ENCODE measurements at places on chromosomes 4 and X.

DNA sequence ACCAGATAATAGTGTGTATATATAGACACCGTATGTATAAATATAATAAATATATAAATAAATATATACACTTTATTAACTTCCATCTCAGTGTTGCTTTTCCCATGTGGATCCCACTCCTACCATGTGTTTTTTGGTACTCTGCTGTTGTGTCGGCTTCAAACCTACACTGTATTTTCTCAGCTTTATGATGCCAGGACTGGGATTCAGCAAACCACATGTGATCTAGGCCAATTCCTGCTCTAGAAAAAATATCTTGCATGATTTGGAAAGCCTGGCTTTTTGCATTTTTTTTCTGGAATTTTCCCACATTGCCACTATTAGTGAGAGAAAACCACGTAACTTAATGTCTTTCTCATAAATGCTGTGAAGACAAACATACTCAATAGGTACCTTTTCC is 55.8 kb downstream of the POLR2B start:
- no peak overlapping the region for H3K27ac ChIP-seq
- DNase-seq: no peak
- H3K4me1 ChIP-seq: no peaks in the 10 kb centered on the region

DNA sequence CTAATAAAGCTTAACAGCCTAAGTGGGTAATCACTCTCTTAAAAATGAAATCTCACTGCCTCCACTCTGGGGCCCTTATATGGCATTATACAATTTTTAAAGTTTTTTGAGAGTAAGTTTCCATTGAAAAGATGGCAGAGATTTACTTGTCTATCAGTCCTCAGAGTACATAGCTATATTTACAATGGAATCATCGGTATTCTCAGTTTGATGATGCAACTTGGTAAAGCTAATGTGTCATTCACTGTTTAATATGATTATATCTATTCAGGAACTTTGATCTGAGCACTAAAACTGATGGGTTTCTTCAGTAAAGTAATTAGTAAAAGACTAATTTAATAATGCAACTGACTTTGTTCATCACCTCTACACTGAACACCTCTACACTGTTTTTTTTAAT is 51.6 kb downstream of the CT47B1 start:
- no peak for DNase-seq
- no peaks in the 10 kb centered on the region for H3K27me3 ChIP-seq
- no peaks in the 10 kb centered on the region for H3K4me1 ChIP-seq
- no peak overlapping the region for H3K27ac ChIP-seq
- no peaks in the 10 kb centered on the region for H3K36me3 ChIP-seq

GRCh38 chr4:114057746-114058145 is 78.3 kb upstream of the ARSJ start:
- H3K36me3 ChIP-seq: no peaks in the 10 kb centered on the region
- no peaks in the 10 kb centered on the region for H3K27me3 ChIP-seq
- H3K4me3 ChIP-seq: no peak overlapping the region

DNA sequence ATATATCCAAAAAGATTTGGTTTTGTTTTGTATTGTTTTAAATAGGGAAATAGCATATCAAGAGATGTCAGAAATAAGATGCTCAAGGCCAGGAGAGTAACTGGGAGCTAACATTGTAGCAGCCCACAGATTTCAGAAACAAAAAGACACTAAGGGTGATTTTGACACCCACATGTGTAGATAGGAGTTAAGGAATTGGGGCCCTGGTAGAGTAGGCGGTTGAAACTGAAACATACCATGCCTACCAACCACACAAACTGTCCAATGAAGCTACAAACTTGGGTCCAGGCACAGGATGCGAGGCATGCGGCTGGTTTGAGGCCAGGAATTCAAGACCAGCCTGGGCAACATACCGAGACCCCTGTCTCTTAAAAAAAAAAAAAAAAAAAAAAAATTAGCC is 6.3 kb upstream of the HSPA4L start:
- peaks cover 10% of the 10 kb centered on the region for H3K27me3 ChIP-seq
- no peak overlapping the region for H3K4me3 ChIP-seq
- H3K4me1 ChIP-seq: no peaks in the 10 kb centered on the region
- no peak for DNase-seq

- DNase-seq: no peak
- H3K4me1 ChIP-seq: no peaks in the 10 kb centered on the region
- H3K27ac ChIP-seq: no peak overlapping the region
- H3K36me3 ChIP-seq: no peaks in the 10 kb centered on the region
These were observed 157.5 kb upstream of the SMIM31 start for GRCh38 chr4:164596318-164596878.
